ENCODE measurements at places on chromosomes 3 and 15.

DNA sequence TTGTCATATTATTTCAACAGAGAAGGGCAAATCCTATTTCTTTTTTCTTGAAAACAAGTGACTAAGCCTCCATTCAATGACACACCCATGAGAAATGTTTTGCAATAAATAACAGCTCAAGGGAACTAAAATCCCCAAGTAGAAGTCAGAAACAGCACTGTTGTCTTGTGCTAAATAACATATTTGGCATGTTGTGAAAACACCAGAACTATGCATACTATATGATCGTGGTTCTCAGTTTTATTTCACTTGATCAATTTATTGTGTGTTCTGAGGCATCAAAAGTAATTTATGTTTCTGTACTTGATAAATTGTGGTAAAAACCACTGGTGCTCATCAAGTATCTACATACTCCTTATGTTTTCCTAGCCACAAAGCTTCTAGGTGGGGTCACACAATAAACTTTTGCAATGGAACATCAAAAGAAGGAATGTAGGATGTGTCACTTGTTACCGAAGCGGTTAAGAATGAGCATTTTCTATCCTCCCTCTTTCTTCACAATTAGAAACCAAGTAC is 691.7 kb upstream of the CBLB start:
- no peak for DNase-seq

DNA sequence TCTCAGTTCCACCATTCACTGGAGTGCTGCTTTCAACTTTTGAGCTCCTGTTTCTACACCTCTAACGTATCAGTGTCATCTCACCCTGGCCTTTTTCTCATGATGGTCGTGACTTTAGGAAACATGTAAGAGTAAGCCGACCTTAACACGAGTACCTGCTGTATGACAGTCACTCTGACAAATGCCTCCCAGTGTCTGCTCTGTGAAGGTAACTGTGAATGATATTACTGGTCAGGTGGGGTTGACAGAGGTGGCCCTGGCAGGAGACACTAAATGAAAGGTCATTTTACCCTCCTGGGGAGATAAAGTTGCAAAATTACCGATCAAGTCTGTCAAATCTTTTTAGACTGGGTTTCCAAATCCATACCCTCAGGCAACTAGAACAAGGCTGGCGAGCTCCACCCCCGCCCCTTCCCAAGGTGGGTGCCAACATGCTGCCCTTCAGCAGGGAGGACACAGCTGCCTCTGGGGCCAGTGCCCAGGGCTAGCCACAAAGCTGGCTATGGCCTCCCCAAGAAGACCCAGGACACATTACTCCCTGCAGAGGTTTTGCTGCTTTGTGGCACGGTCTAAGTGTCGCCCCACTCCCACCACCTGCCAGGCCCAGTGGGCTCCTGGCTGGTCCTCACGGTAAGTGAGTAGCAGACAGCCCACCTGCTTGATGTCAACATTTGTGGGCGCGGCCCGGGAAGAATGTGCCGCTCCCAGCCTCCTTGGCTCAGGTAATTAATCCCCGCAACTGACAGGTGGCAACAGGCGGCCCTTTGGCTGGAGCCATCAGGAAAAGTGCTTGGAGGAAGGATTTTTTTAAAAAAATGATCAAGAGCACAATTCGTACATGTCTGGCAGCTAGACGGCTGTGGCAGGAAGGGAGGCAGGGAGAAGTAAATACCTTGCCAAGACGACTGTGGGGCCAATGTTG is 211.8 kb downstream of the TP63 start:
- DNase-seq = no peak

DNA sequence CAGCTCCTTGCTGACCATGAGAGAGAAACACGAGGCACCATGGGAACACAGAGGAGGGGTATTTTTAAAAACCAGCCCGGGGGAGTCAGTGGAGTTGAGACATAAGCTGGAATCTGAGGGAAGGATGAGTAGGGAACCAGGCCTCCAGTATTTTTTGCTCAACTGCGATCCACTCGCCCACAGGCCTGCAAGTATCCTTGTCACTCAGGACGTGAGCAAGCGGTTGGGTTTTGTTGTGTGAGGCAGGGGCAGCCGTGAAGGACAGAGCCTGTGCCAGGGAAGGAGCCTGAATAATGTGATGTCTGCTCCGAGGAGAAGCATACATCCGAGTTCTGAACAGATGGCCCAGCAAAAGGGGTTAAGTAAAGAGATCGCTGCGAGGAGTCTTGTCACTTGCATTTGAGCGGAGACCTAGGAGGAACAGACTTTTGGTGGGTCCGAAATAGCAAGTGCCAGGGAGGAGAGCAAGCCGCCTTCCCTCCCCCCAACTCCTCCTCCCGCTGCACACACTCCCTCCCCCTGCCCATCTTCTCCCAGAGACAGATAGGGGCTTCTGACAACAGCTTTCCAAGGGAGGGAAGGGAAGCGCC is 20.4 kb upstream of the NTRK3 start:
- DNase-seq = peak; percentile 78

GRCh38 chr3:31055757-31056156 is 161.3 kb upstream of the GADL1 start:
- DNase-seq = no peak

DNA sequence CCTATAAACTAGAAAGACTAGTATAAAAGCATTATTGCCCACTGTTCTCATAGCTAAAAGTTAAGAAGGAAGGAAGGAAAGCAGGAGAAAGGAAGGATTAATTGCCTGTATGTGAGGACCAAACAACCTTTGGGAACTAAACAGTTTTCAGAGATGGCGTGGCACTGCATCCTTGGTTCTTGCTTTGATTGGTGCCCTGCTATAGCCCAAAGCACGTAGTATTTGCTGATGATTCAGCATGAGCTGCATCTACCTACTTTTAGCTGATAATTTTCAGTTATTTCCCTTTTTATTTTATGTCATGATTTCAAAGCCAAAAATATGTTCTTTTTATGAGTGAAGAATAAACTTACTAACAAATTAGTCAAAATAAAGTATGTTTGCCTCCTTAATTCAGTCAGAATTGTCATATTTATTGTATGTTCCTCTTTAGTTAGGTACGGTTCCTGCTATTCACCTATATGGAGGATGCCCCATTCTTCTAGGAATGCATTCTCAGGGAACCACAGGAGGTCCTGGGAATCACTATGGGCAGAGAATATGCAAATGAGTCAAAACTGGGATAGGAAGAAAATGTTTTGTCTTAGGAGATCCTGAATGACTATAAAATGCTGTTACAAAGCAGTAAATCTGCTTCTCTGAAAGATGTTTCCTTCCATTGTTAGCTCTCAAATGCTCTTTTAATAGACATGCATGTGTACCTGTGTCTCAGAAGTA is 65.4 kb upstream of the THSD4 start:
- DNase-seq = no peak

GRCh38 chr3:81274671-81275070 is 486.8 kb downstream of the GBE1 start:
- DNase-seq = no peak

GRCh38 chr3:30145281-30145680 is 461.1 kb upstream of the TGFBR2 start:
- no peak for DNase-seq

DNA sequence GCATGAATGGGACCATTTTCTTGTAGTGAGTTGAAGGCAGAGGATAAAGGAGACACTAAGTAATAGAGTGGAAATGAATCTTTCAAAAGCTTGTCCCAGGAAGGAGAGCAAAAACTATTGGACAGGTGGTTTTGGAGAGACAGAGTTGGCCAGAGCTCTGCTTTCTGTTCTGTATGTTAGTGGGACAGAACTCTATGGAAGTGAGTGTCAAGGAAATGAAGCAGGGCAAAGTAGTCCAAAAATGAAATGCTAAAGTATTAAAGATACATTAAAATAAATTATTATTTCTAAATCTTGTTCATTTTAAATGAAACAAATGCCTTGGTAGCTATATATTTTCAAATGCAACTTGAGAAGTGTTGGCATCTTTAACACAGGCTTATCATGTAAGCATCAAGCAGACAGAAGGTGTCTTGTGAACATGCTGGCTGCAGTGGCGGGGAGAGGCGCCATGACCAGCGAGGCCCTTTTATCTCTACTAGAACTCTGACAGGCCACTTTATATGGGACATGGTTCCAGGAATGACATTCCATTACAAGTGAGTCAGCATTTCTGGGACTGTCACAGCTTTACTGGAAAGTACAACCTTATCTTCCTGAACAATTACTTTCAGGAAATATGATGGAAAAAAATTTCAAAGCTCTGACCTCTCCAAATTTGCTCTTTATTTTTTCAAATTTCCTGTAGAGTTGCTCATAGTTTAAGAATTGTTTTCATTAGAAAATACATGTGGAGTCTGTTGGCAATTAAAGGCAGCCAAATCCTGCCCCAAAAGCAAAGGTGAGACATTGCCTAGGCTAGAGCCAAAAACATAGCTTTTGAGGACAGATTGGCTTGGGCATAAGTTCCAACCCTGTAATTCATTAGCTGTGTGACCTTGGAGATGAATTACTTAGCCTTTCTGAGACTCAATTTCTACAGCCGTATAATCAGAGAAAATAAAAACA is 106.5 kb downstream of the ECT2 start:
- DNase-seq = no peak

GRCh38 chr15:55282284-55282833 is 7.3 kb downstream of the RAB27A start:
- no peak for DNase-seq
